AG09309 (cell line): ENCODE measurements at places on chromosomes 2 and 18.

GRCh38 chr18:58362027-58362575 lies 266.8 kb downstream of the ALPK2 start:
- peak; percentile 89 for DNase-seq

DNA sequence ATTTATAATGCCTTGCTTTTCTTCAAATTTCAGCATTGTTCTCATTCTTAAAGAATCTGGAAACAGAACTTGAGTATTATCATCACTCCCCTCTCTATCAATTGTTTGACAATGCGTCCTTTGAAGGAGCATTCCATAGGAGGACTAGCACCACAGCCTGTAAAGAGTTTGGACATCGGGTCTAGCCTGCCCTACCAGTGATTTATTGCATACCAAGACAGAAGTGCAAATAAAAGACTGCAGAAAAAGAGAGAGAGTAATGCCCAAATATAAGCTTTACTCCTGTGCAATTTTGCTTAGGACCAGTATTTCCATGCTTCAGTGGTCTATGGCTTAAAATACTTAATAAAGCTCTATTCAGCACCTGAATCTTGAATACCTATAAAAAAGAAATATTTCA lies 55.4 kb upstream of the MAP2 start:
- no peak for DNase-seq

DNA sequence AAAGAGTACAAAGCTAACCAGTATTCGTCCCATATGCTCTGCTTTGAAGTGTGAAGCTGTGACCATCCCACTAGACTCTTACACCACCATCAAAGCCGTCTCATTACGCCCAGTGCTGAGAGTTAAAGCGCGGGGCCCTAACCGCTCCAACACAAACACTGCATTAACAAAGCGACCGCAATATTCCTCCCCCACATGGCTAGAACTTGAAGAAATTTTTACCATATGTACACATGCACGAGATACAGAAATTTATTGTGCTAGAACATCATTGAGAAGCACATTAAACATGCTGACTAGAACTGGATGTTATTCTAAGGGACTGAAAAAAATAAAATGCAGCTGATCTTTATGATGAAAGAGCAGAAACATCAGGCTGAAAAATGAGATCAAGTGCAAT lies 20.5 kb downstream of the FTCDNL1 start:
- peak; percentile 17 for DNase-seq

DNA sequence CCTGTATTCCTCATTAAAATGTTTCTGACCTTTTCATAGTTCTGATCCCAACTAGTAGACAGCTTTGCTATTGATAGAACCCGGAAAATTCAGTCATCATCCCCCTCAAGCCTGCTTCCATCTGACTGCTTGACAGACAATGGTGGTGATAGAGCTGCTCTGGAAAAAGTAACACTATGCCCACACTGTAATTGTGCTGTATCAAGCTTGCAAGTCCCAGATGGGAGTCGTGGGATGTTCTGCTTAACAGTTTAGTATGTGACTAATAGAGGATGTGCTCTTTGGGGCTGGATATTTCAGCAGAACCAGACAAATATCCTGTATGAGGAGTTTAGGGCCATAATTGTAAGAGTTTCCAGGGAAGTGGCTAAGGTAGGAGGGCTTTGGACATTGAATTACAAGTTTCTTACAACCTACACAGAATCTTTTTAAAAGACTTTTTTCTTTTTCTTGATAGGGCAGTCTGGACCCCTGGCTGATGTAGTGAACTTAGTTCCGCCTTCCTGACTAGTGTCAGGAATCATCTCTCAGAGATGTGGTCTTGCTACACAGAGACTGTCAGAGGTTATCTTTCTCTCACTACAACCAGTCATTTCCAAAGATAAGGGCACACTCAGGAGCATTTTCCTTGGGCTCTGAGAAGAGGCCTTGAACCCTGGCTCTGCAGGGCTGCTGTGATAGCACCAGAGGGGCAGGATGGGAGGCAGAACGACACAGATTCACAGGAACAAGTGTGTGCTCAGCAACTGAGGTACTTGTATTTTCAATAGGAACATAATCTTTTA lies 158.0 kb upstream of the RBMS1 start:
- DNase-seq: peak; percentile 31

DNA sequence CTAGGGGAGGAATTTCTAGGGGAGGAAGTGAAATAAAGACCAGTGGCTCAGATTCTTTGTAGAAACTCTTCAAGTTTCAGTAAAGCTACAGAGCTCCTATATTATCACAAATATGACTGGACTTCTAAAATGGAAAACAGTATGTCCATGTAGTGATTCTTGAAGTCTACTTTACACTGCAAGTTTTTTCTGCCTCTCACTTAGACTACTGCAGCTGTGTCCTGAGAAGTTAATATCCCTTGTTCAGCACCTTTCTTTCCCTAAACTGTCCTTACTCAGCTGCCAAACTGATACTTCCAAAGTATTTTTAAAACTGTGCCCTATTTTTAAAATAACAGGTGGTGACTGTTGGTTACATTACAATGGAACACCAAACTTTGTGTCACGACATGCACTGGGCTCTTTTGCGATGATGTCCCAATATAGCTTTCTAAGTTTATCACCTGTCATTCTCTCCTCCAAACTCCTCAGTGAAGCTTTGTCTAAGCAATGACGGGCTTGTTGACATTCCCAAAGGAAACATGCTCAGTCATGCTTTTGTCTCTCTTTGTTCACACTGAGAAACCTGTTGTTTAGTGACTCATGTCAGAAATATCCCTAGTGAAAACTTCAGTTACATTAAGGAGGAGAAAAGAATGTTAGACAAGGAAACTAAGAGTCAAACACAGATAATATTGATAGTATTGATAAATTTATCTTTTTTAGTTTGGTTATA lies 341.1 kb downstream of the ARL6IP6 start:
- DNase-seq: no peak

GRCh38 chr2:240197462-240198139 lies 57.1 kb upstream of the OTOS start:
- DNase-seq: no peak

- peak; percentile 59 for DNase-seq
Measured at GRCh38 chr2:65402780-65403528, 29.4 kb downstream of the SPRED2 start.

DNA sequence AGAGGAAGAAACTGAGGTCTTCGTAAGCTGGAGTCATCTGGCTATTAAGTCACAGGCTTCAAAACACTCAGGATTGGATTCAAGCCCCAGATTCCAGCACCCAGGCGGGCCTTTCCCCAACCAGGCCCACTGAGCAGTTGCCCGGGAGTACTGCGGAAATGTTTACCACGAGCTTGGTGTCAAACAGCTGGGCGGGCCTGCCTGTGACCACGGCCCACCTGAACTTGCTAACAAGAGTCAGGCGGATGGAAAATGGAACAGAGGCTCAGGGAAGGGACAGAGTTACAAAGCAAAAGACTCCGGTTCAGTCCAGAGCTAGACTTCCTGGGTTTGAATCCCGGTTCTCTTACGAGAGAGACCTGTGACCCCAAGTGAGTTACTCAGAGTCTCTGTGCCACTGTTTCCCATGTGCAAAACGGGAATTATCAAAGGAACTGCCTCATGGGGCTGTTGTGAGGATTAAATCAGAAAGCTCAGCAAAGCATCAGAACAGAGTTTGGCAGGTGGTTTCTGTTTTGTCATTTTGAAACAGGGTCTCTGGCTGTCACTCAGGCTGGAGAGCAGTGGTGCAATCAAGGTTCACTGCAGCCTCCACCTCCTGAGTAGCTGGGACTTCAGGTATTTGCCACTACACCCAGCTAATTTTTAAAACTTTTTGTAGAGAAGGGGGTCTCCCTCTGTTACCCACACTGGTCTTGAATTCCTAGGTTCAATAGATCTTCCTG lies 49.0 kb upstream of the TFCP2L1 start:
- DNase-seq: no peak

DNA sequence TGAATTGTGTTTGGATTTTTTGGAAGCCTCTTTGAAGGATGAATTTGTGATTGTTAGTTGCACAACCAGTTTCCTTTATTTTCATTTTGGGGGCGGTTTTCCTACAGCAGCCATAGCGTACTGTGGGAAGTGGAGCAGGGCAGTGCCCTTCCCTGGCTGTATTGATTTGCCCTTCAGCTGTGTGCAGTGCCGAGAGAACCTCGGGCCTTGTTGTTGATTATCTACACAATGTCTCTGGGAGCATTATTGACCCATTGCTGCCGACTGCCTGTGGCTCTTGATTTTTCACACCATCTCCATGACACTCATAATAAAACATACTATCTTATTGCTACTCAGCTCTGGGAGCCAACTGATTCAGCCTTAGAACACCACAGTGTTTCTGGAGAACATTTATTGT lies 162.2 kb upstream of the BOD1L2 start:
- DNase-seq: no peak

GRCh38 chr2:181998041-181998835 lies 12.6 kb downstream of the PPP1R1C start:
- no peak for DNase-seq
